H9 (cell line): ENCODE measurements at places on chromosomes 16 and 17. TPM values are rescaled to one million over a fixed set of nuclear protein-coding genes. Genes with fewer than 3 reads are reported as not detected.

GRCh38 chr17:2093349-2093748 lies 38.4 kb downstream of the HIC1 start:
- no peak for DNase-seq

DNA sequence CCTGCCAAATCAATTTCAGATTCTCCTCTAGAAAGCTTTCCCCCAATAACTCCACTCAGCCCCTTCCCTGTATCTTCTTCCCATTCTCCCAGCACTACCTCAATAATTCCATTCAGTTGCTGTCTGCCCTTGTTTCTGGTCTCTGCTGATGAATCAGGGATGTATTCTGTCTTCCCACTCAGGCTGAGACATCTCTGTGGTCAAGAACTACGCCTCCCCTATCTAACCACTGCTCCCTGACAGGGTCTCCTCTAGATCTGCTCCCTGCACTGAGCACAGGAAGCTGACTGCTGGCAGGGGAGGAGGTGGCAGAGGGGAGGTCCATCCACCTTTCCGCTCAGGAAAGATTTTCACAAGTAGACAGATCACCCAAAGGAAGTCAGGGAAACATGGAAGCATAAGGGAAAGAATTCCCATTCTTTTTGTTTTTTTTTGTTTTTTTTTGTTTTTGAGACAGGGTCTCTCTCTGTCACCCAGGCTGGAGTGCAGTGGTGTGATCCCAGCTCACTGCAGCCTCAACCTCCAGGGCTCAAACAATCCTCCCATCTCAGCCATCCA lies 16.9 kb upstream of the SP2 start:
- peak; percentile 29 for DNase-seq

DNA sequence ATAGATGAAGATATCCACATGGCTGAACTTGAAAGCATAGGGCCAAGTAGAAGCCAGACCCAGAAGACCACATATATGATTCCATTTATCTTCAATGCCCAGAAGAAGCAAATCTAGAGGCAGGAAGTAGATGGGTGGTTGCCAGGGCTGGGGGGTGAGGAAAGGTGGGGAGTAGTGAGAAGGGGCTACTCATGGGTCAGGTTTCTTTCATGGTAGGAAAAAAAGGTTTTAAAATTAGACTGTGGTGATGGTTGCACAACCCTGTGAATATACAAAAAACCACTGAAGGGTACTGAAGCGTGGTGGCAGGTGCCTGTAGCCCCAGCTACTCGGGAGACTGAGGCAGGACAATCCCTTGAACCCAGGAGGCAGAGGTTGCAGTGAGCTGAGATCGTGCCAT lies 5.4 kb downstream of the CD2BP2 start:
- no peak for DNase-seq

GRCh38 chr16:82146957-82147356 lies 23.1 kb downstream of the MPHOSPH6 start:
- DNase-seq: no peak

DNA sequence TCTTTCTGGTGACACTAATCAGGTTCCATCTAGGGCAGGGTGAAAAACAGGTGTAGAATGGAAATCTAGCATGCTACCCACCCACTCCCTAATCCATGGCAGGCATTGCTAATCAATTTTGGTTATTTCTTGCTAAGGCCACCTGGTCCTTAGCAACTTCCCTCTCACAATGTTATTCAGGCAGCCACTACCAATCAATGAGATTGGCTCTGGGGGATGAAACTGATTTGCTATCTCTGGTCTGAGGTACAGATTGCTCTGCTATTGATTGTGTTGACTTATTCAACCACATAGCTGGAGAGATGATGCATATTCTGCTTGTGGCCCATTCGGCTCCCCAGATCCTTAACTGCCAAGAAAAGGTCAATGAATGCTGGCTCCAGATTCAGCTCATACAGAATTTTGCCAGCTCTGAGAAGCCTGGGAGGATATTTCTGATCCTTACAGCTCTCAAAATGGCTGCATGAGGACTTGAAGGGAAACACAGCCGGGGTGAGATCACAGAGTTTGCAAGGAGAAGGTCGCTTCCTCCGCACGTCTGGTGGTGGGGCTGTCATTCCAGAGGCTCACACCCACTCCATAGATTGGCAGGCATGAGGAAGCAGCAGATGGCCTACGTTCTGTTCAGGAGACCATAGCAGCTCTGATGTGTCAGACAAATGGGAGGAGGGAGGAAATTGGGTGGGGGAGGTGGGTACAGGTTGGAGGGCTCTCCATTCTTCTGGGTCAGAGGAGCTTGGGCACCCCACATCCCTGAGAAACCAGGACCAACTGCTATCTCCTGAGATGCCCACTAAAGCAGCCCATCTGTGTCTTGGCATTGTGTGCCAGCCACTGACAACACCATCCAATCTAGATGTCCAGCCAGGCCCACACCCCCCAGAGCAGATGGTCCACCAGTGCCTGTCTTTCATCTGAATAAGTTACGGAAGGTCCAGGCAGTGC lies 22.3 kb downstream of the SEZ6 start:
- no peak for DNase-seq

DNA sequence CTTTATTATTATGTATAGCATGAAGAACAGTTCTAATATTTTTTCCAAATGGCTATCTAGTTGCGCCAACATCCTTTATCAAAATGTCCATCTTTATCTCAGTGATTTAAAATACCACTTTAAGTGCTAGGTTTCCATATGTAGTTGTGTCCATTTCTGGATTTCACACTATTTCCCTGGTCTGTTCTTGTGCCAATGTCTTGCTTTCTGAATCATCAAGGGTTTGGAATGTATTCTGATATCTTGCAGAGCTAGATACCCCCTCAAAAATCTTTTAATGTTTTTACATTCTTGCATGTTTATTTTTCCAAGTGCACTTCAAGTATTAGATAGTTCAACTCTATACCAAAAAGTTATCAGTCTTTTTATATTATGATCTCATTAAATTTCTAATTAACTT lies 14.3 kb downstream of the MBTD1 start:
- DNase-seq: no peak

DNA sequence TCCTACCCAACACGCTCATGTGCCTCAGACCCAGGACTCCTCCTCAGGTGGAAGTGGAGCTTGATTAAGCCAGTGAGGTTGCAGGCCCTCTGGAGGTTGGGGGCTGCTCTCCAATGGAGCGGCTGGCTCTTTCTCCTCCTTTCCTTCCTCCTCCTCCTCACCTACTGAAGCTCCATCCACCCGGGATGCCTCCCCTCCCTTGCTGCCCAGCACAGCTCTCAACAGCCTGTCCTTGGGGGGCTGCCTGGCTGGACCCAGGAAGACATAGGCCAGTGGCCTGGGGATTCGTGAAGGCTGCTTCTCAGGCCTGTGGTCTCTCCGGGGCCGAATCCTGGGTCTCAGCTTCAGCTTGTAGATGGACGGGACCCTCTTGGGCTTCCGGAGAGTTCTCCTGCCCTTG lies 8.2 kb downstream of the GAS2L2 start:
- DNase-seq: no peak

DNA sequence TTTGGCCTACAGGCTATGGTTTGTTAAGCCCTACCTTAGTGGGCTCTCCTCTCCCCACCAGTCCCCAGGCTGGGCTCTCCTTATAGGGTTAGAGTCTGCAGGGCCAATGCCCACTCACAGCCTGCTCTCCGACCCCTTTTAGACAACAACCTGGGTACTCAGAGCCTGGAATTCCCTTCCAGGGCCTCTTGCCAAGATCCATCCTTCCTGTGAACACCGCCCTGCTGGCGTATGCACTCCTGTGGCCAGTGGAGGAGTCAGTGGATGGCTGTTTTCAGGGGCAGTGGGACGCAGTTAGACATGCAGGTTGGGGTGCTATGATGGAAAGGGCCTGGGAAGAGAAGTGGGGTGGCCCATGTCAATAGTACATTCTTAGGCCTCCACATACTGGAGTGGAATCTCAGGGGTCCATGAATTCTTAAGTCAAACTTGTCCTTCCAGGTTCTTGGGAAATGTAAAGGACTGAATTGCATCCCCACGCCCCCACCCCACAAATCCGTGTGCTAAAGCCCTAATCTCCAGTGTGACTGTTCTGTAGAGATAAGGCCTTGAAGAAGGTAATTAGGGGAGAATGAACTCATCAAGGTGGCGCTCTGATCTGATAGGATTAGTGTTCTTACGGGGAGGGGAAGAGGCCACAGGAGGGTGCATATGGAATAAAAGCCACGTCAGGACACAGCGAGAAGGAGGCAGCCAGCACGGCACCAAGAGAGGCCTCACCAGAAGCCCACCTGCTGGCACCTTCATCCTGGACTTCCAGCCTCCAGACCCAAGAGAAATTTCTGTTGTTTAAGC lies 81.6 kb upstream of the CACNG5 start:
- DNase-seq: no peak

DNA sequence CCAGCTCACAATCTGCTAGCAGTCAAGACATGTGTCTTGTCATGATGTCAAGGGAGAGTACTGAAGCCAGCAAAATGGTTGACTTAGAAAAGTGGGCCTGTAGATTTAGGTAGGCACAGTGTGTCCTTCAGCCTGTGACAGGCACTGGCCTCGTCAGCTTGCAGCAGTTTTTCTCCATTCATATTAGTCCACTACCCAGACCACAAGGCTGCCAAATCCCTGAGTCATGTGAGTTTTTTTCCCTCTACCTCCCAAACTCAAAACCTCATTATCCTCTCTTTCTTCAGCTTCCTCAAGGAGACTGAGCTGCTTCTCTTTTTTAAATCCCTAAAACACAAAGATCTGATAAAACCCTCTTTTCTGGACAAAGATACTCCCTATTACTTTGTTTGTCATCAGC lies 102.6 kb upstream of the HS3ST3A1 start:
- no peak for DNase-seq

HOXB6 gene
- total RNA-seq: not detected in 2 replicates

TM4SF5 gene
- total RNA-seq: not detected in 2 replicates

SCNN1G gene
- total RNA-seq: 0.74 and 0.92 TPM in 2 replicates

CCL14 gene
- not detected in 2 replicates for total RNA-seq
